ENCODE measurements at places on chromosomes 12 and 14.
A peak's percentile ranks its signal among the peaks of the same experiment; 100 is the strongest.

DNA sequence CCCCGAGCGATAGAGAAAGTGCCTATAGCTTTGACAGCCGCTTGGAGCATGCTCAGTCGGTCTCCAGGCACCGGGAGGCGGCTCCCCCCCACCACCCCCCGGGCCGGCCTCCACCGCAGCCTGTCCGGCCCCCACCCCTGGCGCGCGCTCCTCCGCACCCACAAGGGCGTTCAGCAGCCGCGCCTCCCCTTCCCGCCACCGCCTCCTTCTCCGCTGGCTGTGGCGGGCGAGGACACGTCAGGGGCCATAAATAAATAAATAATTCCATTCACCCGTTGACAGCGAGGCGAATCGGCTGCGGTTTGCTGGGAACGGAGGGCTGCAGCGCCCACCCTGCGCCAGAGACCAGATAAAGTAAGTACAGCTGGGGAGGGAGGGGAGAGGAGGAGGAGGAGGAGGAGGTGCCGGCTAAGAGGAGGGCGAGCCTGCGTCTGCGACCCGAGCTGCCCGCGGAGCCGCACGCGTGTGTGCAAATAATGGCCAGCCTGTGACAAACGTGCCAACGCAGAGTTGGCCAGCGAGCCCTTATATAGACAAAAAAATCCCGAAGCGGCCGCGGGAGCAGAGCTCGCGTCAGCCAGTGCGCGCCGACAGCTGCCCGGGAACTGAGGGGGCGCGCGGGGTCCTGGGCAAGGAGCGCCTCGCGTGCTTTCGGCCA lies at the start of gene SLC16A7:
SLC16A7 (plus strand) TSS at position 147 of the 658 bp plus-strand sequence. CDS start 108,773 bp downstream, outside the sequence.
- DNase-seq: peak; percentile 78

GRCh38 chr12:129208566-129208965 lies 355.3 kb downstream of the GLT1D1 start:
- DNase-seq: no peak

- DNase-seq: no peak
These were observed at the start of gene DGLUCY for GRCh38 chr14:91113829-91114078. DGLUCY (plus strand) TSS chr14:91114073; CDS start chr14:91160295, 46,222 bp downstream.

GRCh38 chr12:25884024-25884919 lies 74.2 kb upstream of the RASSF8 start:
- DNase-seq: no peak

- DNase-seq: no peak
These were observed 36.3 kb upstream of the RCOR1 start for GRCh38 chr14:102556098-102556677.

- no peak for DNase-seq
These were observed 124.3 kb upstream of the SLC38A4 start for GRCh38 chr12:46950094-46950493.

DNA sequence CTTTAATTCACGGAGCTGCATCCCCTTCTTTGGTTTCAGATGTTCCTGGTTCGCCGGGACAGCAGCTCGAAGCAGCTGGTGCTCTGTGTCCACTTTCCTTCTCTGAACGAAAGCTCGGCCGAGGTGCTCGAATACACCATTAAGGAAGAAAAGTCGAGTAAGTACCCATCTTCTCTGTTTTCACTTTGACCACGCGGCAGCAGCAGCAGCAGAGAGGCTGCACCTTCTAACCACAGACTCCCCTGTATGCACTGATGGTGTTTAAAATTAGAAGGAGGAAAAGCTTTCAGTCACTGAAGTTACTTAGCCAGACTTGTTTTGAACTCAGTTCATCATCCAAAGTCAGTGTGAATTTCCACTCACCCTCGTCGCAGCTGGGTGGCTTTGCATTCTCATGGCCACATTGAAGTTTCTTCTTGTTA lies 63.8 kb downstream of the RIN3 start:
- DNase-seq: no peak

- DNase-seq: no peak
These were observed 254.0 kb upstream of the SRRM4 start for GRCh38 chr12:118727196-118727978.

GRCh38 chr12:131564845-131565244 lies 146.0 kb upstream of the SFSWAP start:
- DNase-seq: no peak

Measured in stimulated activated CD4-positive, alpha-beta T cell treated with anti-CD3 and anti-CD28 coated beads, Interleukin-1b, Interleukin-23, amount 100 ng/mL, for 4 hours (primary cell).